ENCODE measurements at places on chromosomes 3 and 15. TPM values are rescaled to one million over a fixed set of nuclear protein-coding genes. Genes with fewer than 3 reads are reported as not detected.

Gene KNL1
- total RNA-seq = 2.5 TPM

Gene RAB8B
- total RNA-seq = 184 TPM

Gene PPP2R3A
- total RNA-seq = 11.8 TPM

Gene DET1
- total RNA-seq = 5.6 TPM

Gene GOLGA6A
- under 0.01 TPM for total RNA-seq

Gene UACA
- total RNA-seq = 229 TPM

Gene P2RY14
- total RNA-seq = under 0.01 TPM

Measured in regular cardiac myocyte (primary cell).